NCI-H345 (cell line): ENCODE measurements at places on chromosomes 3 and 15.
A peak's percentile ranks its signal among the peaks of the same experiment; 100 is the strongest.

DNA sequence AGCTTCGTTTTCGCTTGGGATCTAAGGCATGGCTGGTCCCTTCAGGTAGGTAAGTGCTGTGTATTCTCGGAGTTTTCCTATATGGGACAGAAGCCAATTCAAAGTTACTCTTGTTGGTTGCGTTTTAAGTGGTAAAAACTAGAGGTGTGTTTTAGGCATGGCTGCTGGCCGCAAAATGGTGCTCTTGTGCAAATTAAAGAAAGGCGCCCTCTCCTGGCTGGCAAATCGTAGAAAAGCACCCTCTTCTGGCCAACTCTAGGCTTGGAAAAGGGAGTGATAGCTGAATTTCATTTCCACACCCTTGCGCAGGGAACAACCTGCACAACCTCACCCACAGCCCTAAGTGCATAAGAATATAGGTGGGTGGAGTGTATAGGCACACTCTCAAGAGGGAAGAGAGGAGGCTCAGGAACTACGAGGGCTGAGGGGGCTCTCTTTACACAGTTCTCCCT is 23.5 kb downstream of the DRD3 start:
- no peak for DNase-seq

GRCh38 chr15:70823196-70823595 is 30.8 kb downstream of the LARP6 start:
- no peak for DNase-seq

DNA sequence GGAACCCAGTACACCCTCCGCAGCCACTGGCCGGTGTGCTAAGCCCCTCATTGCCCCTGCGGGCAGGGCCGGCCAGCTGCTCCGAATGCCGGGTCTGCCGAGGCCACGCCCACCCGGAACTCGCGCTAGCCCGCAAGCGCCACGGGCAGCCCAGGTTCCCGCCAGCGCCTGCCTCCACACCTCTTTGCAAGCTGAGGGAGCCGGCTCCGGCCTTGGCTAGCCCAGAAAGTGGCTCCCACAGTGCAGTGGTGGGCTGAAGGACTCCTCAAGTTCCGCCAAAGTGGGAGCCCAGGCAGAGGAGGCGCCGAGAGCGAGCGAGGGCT is 81.4 kb upstream of the BCHE start:
- no peak for DNase-seq

DNA sequence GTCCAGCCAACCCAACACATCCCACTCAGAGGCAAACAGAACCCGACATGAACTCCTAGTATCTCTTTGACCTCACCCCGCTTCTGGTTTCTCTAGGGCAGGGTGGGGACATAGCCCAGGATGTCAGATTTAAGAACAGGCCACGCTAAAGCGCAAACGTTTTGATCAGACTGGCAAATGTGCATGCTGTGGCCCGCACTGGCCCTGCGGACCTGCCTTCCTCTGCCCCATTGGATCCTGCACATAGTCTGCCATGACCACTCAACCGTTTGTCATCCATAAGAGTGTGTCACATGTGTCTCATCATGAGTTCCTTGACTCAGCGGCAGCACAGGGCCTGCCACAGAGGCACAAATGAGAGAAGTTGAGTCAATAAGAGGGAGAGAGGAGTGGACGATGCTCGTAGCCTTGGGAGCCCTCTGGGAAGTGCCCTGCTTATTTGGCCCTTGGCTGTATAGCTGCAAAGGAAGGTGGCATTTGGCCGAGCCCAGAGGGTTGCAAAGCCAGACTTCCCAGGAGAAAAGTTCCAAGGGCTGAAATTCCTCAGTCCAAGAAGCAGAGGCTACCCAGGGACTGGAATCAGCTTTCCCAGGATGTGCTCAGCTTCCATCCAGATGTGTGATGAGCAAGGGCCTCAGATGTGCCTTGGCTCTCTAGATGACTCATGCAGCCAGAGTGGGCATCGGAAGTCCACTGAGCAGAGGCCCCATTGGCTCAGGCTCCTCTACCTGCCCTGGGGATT is 55.5 kb upstream of the SLCO2A1 start:
- no peak for DNase-seq

DNA sequence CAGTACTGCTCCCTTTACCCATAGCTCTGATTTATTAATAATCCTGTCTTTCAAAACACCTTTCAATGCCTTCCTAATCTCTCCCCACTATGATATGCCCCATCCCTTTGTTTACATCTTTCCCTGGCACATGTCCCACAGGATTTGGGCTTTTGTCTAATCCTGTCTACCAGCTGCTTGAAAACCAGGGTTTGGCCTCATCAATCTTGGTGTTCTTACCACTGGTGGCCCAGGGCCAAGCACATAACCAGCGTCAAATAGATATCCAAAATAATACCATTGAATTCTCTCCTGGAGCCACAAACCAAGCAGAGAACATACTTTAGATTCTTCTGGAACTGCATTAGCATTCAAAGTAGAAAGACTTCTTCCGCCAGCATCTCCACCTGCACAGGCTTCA is 104.8 kb upstream of the PPP2R3A start:
- peak; percentile 52 for DNase-seq

DNA sequence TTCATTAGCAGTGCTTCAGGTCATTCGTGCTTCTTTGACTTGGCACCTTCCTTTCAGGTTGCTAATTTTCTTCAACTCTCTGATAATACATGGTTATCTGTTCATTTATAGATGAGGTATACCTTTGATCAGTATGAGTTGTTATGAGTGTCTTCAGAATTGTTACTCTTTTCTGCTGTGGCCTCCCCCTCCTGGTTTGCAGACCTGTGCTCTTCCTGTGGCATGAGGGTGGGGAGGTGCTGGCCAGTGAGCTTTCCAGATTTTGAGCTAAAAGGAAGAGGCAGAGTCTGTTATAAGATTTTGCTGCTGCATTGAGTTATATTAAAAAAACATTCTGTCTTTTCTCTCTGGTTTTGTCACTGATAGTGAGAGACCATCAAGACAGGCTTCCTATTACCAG is 30.8 kb upstream of the GOLGA6L9 start:
- no peak for DNase-seq

DNA sequence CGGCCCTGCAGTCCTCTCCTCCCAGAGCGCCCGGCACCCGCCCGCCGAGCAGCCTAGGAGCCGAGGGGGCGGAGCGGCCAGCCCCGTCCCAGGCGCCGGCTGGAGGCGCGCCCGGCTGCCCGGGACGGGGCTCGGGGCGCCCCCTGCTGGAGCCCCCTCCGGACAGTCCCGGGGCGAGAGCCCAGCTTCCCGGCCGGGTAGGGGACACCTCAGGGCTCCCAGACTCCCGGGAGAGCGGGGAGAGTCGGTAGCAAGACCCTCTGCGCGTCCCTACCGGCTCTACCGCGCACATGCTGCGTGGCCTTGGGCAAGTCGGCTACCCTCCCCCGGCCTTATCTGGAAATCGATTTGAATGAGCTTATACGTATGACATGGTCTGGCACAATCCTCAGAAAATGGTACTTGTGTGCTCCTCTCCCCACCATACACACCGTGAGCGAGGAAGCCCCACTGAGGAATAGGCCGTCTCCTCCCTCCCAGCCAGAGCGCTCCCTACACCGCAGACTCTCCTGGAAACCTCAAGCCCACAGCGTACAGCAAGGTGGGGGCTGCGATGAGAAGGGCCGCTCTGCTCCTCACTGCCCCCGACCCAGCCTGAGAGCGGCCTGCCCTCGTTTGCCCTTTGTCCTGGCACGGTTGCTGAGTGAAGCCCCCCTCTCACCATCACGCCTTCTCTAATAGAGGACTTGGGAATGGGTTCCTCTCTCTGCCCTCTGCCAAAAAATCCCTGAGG is at the start of gene DAPK2:
Gene DAPK2 (minus strand): TSS at position 65 of the 733 bp plus-strand sequence. CDS start 6,224 bp downstream, outside the sequence.
- peak; percentile 45 for DNase-seq

DNA sequence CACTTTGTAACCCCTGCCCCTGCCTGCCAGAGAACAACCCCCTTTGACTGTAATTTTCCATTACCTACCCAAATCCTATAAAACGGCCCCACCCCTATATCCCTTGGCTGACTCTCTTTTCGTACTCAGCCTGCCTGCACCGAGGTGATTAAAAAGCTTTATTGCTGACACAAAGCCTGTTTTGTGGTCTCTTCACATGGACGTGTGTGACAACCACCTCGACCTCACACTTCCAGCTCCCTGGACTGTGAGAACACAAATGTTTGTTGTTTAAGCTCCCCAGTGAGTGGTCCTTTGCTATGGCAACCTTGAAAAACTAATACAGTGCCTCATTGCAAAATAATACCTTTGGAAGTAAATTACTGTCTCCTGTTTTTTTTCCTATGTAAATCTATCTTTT is 299.2 kb upstream of the POU1F1 start:
- DNase-seq, result no peak

DNA sequence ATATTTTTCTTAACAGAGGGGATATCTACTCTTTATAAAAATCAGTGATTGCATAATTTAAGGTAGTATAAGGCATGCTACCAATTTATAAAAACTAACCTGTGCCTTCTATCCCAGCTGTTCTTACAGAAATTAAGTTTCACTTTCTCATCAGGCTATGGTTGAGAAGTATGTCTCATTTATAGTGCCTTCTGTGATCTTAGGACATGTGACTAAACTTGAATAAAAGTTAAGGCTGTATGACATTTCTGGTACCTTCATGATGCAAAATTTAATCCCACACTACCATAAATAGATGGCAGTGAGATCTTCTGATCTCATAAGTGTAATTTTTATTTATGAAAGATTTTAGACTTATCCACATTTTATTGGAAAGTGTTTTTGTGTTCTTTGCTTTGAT is 12.6 kb downstream of the TIPARP start:
- DNase-seq, result no peak

GRCh38 chr3:98964784-98965183 is 63.3 kb upstream of the DCBLD2 start:
- DNase-seq, result no peak

GRCh38 chr15:43932907-43933306 is 106.1 kb downstream of the WDR76 start:
- DNase-seq, result peak; percentile 11

GRCh38 chr3:14490255-14490654 is 49.9 kb downstream of the GRIP2 start:
- no peak for DNase-seq

DNA sequence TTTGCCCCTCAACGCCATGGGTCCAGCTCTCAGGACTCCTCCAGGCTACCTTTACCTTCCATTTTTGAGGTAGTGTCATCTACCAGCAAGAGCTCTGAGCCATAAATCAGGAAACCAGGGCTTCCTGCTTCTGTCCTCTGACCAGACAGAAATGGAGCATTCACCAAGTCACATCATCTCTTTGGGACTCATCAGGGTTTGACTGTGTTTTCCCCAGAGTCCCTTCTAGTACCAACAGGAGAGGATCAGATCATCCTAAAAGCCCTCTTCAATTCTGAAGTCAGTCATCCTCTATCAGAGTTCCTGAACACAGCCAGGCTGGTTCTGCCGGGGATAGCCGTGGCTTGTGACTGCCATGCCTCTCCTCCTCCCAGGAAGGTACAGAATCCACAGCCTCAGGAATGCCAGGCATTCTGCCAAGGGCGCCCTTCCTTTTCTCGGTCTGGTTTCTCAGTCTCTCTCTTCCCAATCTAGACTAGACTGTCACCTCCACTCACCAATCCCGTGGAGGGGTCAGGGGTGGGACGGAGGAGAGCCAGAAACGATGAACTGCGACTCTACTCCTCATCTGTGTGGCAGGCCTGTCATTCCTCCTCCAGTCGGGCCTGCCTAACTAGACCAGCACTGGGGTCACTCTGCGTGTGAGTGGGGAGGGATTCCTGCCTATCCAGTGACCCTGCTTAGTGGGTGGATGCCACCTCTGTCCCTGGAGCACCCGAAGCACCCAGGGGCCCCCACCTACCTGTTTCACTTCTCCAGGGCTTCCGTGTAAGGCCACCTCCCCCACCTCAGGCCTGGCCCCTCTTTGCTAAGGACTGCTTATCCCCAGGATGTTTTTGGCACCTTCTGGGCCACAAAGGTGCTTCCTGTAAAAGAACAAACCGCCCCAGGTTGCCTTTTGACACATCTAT is 30.9 kb downstream of the CCNL1 start:
- DNase-seq, result no peak

- DNase-seq, result no peak
These were observed 653 bp upstream of the MFSD1 start for GRCh38 chr3:158801201-158801600.
